ENCODE measurements at places on chromosomes 12 and 14.

DNA sequence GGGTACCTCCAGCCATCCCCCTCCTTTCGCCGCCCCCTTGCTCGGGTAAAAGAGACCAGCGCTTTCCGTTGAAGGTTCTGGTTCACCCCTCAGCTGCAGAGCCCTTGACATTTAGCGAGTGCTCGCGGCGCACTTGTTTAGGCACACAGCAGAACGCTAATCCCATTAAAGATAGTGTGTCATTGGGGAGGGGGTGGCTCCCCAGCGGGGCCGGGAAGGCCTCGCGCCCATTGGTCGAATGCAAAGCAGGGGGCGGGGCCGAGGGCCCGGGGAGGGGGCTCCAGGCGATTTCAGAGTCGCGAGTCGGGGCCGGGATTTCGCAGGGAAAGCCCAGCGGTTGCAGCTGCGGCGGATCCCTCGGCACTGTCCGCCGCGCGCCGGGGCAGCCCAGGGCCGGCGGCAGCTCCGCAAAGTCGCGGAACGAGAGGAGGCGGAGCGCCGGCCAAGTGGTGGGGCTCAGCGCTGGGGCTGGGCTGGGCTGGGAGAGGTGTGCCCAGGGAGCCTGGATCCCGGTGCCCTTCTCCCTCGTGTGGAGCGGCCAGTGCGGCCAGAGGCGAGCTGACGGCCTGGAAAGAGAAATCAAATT is 122.9 kb downstream of the TSPAN9 start:
- no peak for DNase-seq

GRCh38 chr12:80858356-80858755 is 79.4 kb downstream of the LIN7A start:
- no peak for DNase-seq

GRCh38 chr14:101830271-101830670 is 68.8 kb downstream of the PPP2R5C start:
- DNase-seq = no peak

- DNase-seq = no peak
These were observed 5.4 kb upstream of the TAS2R46 start for GRCh38 chr12:11067514-11067913.

- no peak for DNase-seq
These were observed 252.6 kb downstream of the ACSS3 start for GRCh38 chr12:81330480-81330879.

DNA sequence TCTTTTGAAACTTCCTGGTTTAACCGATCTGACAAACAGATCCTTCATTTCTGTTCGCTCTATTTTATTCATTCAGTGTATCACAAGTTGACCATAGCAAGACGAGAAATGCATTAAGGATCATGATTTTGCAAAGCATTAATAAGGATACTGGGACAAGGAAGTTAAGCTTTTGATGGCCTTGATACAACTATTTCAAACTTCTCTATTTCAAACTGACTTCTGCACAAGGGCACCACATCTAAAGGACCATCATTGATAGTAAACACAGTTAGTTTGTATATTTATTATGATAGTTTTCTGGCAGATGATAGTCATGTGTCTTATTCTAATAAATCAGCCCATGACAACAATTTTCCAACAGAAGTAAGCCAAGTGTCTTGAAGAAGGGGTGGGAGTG is 25.8 kb upstream of the PLXNC1 start:
- no peak for DNase-seq

DNA sequence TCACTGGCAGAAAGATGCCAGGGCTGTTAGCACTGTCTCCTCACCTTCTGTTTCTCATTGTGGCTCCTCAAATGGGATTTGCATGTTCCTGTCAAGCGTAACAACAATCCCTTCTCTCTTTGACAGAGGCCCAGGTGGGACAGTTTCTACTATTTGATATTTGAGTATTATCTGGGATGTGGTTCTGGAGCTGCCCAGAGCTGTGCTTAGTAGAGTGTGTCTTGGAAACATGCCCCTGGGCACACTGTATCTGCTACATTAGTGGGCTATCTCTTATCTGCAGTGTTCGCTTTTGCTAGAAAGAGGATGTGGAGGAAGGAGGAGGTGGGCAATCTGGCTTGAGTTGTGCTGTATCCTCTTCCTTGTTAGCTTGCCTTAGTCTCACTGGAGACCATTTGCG is 3.8 kb upstream of the ACADS start:
- no peak for DNase-seq

- DNase-seq = no peak
These were observed 192.3 kb downstream of the DPF3 start for GRCh38 chr14:72701605-72702004.

DNA sequence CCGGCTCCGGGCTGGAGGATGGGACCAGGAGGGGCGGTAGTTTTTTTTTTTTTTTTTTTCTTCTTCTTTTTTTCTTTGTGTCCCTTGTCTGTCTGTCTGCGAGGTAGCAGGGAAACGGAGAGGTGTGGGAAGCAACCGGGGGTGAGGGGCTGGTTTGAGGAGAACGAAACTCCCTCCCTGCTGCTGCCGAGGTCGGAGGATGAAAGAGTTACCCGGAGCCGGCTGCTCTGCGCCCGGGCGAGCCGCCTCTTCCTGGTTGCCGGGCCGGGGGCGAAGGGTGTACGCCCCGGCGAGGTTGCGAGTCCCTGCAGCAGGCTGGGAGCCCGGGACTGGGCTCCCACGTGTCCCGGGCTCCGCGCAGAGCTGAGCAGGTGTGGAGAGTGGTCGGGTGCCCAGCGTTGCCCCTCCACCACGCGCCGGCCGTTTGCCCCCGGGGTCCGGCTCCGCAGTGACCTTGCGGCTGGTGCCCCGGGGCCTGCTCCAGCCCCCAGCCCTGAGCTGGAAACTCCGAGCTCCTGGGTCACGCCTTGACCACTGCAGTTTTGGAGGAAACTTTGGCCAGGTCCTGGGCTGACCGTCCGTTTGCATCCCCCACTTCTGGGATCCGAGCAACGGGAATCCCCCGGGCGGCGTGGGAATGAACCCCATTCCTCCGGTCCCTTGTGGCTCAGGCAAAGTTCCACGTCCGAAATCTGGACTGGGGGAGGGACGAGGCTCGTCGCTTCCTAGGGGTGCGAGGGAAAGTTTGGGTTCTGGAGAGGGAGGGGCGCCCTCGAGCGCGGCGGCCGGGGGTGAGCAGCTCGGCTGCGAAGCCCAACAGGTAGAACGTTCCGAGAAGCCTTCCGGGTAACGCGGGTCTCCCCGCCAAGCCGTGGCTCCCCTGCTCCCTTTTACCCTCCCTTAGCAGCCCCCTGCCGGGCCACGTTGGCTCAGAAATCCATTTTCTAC is 1.3 kb downstream of the CHST11 start:
- peak; percentile 23 for DNase-seq

DNA sequence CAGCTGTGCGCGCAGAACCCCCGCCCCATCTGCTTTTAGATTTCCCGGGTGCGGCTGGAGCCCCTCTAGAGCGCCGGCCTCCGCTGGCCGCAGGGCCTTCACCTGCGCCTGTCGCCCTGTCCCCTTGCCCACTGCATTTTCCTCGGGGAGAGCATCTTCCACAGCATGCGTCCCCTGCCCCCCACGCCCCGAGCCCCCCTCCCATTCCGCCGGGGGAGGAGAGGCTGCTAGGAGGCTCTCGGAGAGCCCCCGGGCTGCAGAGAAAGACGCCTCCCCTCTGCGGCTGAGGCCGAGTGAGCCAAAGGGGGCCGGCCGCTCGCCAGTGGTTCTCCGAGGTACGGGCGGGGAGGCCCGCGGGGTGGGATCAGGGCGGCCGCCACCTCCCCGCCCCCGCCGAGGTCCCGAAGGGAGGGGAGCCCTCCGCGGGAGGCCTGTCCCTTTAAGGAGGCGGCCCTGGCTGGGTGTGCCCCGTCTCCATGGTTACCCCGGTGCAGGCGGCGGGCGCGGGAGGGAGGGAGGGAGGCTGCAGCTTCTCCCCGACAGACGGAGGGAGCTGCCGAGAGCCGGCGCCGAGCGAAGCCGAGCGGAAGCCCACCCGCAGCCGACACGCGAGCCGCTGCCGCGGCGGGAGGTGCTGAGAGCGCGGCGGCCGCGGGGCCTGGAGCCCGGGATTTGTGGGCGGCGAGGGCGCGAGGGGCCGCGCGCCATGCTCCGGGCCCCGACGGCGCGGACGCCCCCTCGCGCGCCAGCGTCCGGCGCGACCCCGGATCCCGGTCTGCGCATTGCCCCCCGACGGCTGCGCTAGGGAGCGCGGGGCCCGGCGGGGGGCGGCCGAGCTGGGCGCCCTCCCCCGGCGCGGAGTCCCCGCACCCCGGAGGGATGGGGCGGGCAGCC is at the start of gene KCNH3:
TSS of gene KCNH3 (plus strand) at position 521 of the 894 bp plus-strand sequence. CDS start 387 bp downstream, outside the sequence.
- peak; percentile 72 for DNase-seq

DNA sequence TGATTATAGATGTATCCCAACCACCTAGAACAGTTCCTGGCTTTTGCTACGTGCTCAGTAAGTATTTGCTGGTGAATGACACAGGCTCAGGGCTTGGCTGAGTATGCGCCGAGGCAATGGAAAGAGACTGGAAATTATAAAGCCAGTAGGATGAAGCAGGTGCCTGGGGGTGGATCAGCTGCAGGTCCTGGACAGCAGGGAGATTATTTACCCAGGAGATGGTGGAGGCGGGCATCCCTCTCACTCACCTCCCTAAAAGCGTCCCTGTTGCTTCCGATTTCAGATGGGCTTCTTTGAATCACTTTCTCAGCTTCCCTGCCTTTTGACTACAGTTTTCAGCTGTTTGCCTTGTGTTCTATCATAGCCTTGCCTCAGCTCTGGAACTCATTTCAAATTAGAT is 6.4 kb downstream of the SLC6A13 start:
- no peak for DNase-seq

- DNase-seq = no peak
These were observed 1.5 kb upstream of the NTS start for GRCh38 chr12:85872497-85873091.

DNA sequence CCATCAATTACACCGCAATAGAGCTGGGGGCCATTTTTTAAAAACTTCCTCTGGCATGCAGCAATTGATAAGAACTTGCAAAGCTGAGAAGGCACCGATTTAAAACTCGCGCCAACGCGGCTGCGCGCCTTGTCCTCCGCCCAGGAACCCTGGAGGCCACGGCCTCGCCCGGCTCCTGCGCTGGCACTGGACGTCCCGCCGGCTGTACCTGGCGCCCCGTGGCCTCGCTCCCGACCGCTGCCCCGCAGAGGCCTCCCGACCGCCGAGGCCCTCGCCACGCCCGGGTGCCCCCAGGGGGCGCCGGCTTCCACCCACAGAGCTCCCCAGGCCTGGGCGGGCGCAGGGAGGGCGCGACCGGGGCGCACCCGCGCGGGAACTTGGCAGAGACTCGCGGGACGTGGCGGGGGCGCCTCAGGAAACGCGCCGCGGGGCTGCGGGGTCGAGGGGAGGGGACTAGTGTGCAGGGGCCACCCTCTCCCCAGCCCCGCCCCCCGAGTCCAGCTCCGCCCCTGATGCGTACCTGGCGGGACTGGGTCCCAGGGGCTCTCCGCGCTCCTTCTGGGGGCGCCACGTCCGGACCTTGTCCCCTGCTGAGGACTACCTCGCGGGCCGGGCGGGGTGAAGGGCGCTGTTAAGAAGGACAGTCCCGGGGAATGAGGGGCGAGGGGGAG is 65.7 kb downstream of the TNFAIP2 start:
- peak; percentile 7 for DNase-seq

- DNase-seq = no peak
These were observed 452.6 kb downstream of the GLT1D1 start for GRCh38 chr12:129305851-129306250.

DNA sequence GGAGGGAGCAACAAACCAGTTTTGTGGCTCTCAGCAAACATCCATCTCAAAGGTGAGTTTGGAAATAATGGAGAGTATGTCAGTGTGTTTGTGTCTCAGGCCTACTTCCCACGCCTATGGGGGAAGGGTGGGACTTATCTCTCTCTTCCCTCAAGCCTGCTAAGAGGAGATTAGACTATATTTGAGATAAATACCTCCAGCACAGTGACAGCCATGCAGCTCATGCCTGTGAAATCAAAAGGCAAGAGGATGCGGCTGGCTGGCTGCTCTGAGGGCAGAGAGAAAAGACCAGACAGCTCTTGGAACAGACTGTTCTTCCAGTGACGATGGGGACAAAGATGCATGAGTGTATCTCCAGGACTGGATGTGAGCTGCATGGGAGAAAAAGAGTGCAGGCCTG is 14.7 kb upstream of the POC1B start:
- DNase-seq = no peak

- DNase-seq = no peak
These were observed 482.5 kb downstream of the FLRT2 start for GRCh38 chr14:86012461-86012860.
